ENCODE measurements at places on chromosomes 12 and 14. TPM values are rescaled to one million over a fixed set of nuclear protein-coding genes. Genes with fewer than 3 reads are reported as not detected.

TAS2R9 gene
- not detected for total RNA-seq

EMP1 gene
- 0.65 TPM for total RNA-seq

GPRC5D gene
- not detected for total RNA-seq

CS gene
- 243 TPM for total RNA-seq

TUBA1B gene
- 2,144 TPM for total RNA-seq

NEDD8 gene
- 241 TPM for total RNA-seq

TRPV4 gene
- total RNA-seq: 2.1 TPM

FSCB gene
- not detected for total RNA-seq

KRT72 gene
- not detected for total RNA-seq

ACSM4 gene
- total RNA-seq: not detected

RNASE7 gene
- total RNA-seq: not detected

TRHDE gene
- total RNA-seq: 5.0 TPM

GALNT9 gene
- total RNA-seq: 2.0 TPM

MYH6 gene
- total RNA-seq: not detected

CLEC4E gene
- total RNA-seq: not detected

FAM186B gene
- total RNA-seq: 0.21 TPM

SLC22A17 gene
- 39.4 TPM for total RNA-seq

CPNE6 gene
- total RNA-seq: not detected

SETD3 gene
- total RNA-seq: 64.0 TPM

TAS2R50 gene
- 0.33 TPM for total RNA-seq

KRT79 gene
- total RNA-seq: not detected

DACT1 gene
- total RNA-seq: 26.2 TPM

SRGAP1 gene
- 5.5 TPM for total RNA-seq

OTX2 gene
- total RNA-seq: 33.9 TPM

PRH2 gene
- not detected for total RNA-seq
